Motor neuron (in vitro differentiated cells): ENCODE measurements at places on chromosomes 7 and 10. TPM values are rescaled to one million over a fixed set of nuclear protein-coding genes. Genes with fewer than 3 reads are reported as not detected.

Gene EBLN1
- not detected in 2 replicates for total RNA-seq

DNA sequence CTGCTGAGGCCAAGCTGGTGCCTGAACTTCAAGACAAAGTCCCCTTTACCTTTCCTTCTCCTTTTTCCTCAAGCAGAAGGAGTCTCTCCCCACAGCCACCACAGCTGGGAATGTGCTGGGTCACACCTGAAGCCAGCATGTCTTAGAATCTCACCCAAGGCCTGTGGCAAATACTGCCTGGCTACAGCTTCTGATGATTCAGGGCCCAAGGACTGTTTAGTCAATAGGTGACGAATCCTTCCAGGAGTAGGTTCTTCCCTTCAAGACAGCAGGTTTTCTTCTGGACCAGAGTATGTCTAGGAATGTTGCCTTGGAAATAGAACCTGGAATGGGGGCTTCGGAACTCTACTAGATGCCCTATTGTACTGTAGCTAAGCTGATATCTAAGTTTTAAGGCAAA is 374.6 kb downstream of the KIF20B start:
- ATAC-seq: no peak

Gene NSMCE4A
- total RNA-seq: 19.9 and 20.9 TPM in 2 replicates

- ATAC-seq: peak; percentile 89
These were observed 293.0 kb upstream of the IMMP2L start for GRCh38 chr7:111855161-111855841.

Gene ADCY1
- 0.48 and 0.56 TPM in 2 replicates for total RNA-seq

- peak; percentile 97 for ATAC-seq
These were observed 22.3 kb upstream of the TMEM26 start for GRCh38 chr10:61475449-61475873.

Gene ADRB1
- 0.23 and 0.31 TPM in 2 replicates for total RNA-seq

DNA sequence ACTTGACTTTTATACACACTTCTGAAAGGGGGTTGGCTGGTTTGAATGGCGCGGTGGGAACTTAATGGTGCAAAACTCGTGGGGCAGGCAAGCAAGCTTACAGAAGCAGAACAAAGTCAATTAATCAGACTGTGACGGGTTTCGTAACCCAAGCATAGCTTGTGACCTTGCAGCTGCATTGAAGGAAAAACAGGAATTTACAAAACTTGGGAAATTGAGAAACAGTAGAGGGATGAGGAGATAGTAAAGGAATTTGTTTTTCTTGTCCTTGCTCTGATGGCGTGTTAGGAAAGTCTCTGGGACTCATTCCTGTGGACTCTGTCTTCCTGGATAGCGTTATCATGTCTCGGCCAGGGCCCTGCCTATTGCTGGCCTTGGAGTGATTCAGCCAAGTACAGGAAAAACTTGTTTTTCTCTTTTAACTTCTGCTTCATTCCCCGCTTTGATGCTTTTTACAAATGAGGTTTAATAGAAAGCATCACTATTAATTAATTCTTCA is 220.0 kb upstream of the KCND2 start:
- ATAC-seq: no peak

DNA sequence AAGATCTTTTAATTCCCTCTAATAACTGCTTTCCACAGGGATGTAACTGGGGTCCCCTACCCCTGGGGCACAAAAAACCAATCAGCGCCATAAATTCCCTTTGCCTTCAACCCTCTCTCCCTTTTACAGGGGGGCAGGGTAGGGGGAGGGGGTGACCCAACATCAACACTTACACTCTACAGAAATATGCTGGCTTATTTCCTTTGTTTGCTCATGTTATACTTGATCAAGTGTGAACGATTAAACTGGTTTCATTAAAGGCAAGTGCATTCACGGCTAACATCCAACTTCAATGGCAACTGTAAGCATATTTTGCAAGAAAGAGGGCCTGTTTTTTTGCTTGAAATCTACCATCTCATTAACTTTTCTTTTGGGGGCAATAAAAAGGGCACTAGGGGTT is 2.9 kb downstream of the CTBP2 start:
- no peak for ATAC-seq

- ATAC-seq: peak; percentile 95
These were observed 9.3 kb upstream of the TSPAN14 start for GRCh38 chr10:80444646-80445319.

Gene KNDC1
- total RNA-seq: 5.2 and 7.9 TPM in 2 replicates

DNA sequence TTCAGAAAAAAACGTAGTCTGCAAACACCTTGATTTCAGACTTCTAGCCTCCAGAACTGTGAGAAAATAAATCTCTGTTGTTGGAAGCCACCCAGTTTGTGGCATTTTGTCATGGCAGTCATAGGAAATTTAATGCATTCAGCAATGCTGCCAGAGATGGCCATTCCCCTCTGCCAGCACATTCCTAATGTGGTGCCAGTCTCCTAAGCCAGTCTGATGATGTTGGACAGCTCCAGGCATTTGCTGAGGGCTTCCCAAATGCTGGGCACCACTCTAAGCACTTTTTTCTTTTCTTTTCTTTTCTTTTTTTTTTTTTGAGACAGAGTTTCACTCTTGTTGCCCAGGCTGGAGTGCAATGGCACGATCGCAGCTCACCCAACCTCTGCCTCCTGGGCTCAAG is 666.7 kb upstream of the C7orf33 start:
- no peak for ATAC-seq

DNA sequence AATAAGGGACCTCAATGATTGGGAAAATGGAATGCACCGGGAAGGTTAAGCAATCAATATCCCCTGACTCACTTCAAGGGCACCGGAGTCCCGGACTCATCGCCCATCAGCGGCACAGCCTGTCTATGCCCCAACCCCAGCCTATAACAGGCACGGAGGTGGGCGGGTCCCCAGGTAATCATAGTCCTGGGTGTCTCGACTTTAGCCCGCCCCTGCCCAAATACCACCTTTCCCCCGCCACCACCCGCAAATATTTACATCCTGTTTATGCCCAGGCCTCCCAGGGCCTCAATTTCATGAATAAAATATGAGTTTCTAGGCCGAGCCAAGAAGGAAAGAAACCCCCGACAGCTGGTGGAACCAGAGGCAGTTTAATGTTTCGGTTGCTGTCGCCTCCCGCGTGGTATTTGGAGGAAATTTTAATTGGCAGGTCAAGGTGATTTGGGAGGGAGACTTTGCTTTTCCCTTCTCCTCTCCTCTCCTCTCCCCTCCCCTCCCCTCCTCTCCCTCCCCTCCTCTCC is 15.6 kb upstream of the RFC2 start:
- peak; percentile 73 for ATAC-seq

DNA sequence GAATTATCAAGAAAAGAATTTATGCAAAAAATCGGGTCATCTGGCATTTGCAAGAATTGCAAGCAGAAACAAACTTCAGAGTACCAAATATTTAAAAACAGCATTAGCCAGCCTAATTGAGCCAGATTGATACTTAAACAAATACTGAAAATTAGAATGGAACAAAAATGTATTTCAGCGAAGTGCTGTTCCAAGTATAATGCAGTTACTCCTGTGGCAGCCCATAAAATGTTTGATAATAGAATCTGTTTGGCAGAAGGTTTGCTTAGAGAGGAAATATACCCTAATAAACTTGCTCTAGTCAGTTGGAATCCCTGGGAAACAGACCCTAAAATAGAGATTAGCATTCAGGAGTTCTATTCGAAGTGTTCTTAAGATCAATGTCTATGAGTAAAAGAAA is 835.1 kb upstream of the MBL2 start:
- ATAC-seq: no peak

DNA sequence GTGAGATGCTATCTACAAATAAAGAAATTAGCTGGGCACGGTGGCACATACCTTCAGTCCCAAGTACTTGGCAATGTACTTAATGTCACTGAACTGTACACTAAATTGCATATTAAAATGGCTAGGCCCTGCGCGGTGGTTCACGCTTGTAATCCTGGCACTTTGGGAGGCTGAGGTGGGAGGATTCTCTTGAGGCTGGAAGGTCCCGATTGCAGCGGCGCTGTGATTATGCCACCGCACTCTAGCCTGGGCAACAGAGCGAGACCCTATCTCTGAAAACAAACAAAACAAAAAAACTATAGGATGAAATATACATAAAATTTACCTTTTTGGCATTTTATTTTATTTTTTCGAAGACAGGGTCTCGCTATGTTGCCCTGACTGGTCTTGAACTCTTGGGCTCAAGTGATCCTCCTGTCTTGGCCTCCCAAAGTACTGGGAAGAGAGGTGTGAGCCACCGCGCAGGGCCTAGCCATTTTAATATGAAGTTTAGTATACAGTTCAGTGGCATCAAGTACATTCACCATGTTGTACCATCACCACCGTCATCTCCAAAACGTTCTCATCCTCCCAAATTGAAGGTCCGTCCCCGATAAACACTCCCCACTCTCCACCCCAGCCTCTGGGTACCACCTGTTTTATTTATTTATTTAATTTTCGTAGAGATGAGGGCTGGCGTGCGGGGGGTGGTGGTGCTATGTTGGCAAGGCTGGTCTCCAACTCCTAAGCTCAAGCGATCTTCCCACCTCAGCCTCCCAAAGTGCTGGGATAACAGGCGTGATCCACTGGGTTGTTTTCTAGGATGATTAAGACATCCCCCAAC is 1.3 kb upstream of the EIF3B start:
- ATAC-seq: no peak

DNA sequence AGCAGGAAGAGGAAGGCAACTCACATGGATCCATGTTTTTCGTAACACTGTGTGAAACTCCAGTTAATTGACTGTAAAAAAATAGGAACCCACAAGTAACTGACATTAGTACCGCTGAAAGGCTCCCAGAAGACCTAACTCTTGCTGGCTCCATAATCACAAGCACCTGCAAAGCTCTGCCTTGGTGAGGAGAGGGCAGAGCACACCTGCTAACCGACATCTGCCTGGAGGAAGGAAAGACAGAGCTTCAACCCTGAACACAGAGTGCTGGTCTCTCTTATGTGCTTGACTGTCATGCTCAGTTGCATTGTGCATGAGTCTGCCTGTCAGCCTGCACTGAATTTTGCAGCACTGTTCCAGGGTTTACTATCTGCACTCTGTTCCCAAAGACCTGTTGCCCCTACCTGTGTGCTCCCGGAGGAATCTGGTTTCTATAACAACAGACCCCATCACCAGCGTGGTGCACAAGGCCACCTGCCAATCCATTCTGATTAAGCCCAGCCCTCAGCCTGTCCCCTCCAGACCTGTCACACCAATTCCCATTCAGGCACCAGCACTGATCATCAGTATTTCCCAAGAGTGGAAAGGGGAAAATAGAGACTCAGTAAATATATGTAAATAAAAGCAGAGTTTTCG is 63.1 kb upstream of the ANKRD1 start:
- no peak for ATAC-seq

DNA sequence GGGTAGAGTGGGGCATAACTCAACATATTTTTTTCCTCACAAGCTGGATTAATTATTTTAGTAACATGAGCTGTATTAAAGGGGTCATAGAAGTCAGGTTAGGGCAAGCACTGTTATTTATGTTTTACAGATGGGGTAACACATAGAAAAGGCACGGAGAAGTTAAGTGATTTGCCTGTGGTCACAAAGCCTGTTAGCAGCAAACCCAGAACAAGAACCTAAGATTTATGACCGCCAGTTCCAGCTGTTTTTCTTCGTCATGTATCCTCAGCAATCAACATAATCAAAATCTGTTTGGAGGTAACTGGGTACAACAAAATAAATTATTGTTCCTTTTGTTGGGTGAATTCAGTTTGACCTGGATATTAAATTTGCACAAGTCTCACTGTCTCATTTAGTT is 57.2 kb upstream of the BET1 start:
- ATAC-seq: no peak

DNA sequence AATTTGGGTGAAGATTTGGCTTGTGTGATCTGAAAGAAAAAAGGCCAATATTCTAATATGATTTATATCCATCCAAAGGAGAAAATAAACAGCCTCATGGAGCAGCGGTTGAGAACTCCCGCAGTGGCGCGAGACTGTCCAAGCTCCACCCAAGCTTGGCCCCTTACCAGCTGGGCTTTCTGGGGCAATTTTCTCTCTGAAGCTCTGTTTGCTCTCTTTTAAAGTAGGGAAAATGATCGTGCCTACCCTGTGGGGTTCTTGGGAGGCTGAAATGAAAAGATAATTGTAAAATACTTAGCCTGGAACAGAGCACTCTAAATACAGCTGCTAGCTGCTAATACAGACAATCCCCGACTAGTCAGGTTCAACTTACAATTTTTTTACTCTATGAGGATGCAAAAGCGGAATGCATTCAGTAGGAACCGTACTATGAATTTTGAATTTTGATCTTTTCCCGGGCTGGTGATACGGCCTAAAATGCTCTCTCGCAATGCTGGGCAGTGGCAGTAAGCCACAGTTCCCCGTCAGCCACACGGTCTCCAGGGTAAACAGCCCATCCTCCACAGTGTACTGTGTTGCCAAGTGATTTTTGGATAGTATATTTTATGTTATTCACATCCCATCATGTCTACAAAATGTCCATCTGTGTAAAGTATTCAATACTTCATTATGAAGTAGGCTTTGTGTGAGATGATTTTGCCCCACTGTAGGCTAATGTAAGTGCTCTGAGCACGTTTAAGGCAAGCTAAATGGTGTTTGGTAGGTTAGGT is 137.7 kb downstream of the CHN2 start:
- ATAC-seq: no peak

Gene PTPN20
- total RNA-seq: 0.19 TPM in 1 of 2 replicates, not detected in the other

DNA sequence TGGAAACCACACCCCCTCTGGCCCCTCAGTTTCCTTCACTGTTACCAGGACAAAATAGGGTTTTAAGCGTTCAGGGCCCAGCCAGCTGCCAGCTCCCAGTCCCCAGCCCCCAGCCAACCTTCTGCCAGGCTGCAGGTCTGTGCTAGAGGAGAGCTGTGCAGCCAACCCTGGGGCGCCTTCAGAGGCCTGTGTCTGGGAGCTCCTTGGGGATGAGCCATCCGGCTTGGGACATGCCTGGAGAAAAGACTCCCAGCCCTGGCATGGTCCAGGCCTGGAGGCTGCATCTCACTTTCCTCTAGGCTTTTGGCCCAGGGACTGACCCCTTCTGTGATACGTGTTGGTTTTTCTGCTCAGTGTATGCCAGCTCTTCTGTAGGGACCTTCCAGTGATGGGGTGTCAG is 487.6 kb upstream of the MGMT start:
- ATAC-seq: no peak

DNA sequence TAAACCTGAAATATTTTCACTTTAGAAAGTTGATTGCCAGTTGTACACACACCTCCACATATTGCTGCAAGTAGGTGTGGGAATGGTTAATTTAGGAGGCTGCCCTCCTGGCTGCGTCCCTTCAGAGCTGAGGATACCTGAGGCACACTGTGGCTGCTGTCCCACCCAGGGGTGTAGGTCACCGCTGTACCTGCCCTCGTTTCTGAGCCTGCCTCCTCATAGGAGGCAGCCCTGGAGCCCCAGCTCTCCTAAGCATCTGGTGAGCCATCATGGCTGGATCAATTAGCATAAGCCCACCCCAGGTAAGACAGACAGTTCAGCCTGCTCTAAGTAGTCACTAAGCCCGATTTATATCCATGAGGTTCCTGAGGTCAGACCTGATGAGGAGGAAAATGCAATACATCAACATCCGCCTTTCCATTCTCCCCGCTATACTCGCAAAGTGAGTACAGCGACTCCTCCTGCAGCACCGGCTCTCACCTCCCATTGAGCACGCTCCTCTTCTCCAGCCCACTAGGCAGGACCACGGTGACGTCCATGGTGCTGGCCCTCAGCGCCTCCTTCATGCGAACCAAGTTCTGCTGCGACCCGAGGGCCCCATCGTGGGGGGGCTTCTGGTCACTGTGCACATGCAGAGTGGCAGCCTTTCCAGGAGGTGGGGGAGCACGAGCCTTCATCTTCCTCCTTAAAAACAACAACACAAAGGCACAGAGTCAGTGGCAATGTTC is 97.2 kb downstream of the COBL start:
- no peak for ATAC-seq

Gene NXPH1
- 3.0 and 4.1 TPM in 2 replicates for total RNA-seq
